ENCODE measurements at places on chromosomes 4 and X.
A peak's percentile ranks its signal among the peaks of the same experiment; 100 is the strongest.

- DNase-seq, result no peak
Measured at GRCh38 chrX:370244-370962, 16.3 kb downstream of the PPP2R3B start.

GRCh38 chr4:152510349-152511147 lies 25.3 kb downstream of the FBXW7 start:
- DNase-seq, result no peak

DNA sequence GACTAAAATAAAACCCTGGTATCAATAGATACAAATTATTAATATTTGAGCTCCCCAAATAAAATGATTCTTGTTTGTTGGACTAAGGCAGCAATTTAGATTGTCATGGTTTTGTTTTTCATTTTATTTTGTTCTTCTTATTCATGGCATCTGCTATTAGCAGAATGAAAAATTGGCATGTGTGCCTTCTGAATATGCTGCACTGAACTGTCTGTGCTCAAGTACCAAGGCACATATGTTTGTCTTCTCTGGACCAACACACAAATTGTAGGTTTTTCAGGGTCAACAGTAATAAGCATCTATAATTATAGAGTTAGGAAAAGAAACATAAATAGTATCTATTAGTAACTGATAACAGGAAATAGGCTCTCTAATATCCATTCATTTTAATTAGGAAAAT lies 121.1 kb downstream of the BANK1 start:
- DNase-seq, result no peak

GRCh38 chrX:106927023-106927422 lies 6.8 kb downstream of the CLDN2 start:
- DNase-seq, result no peak

GRCh38 chr4:105709081-105709450 lies 482 bp downstream of the GSTCD start:
- DNase-seq, result peak; percentile 50

DNA sequence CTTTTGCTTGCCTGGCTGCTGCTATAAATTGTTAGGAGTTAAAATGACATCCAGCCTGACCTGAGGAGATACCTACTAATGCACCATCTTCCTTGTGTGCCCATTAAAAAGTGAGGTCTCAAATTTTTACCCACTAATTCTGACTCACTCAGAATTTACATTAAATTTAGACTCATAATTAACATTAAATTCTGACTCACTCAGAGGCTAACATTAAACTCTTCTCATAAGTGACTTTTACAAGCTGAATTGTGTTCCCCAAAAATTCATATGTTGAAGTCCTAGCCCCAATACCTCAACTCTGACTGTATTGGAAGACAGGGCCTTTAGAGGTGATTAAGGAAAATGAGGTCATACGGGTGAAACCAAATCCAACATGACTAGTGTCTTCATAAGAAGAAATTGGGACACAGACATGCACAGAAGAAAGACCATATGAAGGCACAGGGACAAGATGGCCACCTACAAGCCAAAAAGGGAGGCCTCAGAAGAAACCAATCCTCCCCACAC lies 11.8 kb downstream of the CASP6 start:
- DNase-seq, result no peak

DNA sequence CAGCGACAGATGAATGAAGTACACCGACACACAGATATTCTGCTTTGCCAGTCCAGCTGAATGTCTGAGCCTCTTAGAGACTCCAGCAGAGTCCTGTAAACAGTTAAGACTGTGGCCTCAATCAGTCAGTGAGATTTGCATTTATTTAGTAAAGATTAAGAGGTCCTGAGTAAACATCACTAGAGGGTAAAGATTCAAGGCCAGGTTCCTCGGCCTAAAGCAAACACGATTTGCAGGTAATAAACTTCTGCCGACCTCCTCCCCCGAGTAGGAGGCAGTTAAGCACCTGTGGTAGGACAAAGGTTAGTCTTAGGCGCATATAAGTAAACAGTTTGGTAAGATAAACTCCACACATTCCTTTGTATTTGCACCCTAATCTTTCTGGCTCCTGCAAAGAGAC lies 99.6 kb downstream of the CFAP47 start:
- no peak for DNase-seq

- no peak for DNase-seq
Measured at GRCh38 chr4:7276515-7276914, 84.2 kb downstream of the SORCS2 start.
